ENCODE measurements at places on chromosomes 3 and 15.

- no peak for DNase-seq
Observed at GRCh38 chr15:55239440-55240124, 42.8 kb upstream of the RSL24D1 start.

- no peak for DNase-seq
Observed at GRCh38 chr15:52303093-52303772, 7.6 kb upstream of the MYO5C start.

DNA sequence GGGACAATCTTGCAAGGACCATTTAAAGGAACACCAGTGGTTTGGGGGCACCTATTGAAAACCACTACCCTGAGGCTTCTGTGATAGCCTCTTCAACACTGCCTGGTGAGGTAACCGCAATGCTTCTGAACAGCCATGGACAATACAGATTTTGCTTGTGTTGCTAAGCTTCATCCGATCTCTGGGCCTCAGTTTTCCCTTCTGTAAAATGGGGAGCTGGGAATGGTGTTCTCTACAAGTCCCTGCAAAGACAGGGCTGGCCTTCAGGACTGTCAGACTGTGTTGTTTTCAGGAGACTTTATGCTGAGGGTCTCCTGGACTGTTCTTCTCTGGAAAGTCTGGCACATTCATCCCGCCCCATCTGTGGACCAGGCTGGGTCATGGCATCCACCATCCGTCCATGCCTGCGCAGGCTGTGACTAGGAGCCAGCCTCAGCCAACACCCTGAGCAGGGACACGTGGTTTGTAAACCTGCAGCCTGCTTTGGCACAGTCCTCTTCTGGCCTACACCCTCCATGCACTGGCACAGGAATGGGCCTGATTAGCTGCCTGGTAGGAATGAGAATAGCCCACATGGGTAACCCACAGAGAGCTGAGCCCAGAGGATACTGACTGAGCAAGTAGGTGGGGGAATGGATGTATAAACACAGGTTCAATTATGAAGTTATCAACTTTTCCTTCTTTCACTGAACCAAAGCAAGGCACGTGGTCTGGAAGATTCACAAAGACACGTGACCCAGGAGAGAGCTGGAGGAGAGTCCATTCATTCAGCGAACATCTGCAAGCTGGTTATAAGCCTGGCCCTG is 55.3 kb downstream of the ROPN1B start:
- DNase-seq = no peak

DNA sequence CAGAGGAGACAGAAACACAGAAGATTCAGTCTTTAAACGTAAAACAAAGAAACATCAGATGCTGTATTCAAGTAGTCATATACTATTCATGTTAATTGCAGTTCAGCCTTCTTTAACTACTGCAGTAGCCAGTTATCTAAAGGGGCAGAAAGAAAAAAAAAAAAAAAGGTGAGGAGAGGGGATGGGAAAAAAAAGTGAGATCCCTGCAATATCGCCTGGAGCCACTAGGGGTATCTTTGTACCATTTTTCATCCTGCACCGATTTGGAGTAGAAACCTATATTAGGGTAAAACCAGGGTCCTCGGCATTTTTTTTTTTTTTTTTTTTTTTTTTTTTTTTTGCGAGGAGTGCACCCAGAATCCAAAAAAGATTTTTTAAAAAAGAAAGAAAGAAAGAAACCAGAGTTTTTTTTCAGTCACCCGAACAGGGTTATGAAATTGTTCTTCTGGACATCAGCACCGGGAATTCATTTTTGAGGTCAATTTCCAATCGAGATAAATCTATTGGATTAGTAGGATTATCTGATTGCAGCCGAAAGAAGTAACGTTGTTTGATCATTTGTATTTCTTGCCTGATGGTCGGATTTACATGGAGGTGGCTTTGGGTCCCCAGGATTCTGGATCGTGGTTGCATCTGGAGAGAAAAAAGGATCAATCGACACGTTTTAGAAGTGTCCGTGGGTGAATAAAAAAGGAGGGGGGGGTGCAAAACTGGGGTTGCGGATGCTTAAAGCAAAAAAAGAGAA is 186.7 kb downstream of the NLGN1 start:
- no peak for DNase-seq

DNA sequence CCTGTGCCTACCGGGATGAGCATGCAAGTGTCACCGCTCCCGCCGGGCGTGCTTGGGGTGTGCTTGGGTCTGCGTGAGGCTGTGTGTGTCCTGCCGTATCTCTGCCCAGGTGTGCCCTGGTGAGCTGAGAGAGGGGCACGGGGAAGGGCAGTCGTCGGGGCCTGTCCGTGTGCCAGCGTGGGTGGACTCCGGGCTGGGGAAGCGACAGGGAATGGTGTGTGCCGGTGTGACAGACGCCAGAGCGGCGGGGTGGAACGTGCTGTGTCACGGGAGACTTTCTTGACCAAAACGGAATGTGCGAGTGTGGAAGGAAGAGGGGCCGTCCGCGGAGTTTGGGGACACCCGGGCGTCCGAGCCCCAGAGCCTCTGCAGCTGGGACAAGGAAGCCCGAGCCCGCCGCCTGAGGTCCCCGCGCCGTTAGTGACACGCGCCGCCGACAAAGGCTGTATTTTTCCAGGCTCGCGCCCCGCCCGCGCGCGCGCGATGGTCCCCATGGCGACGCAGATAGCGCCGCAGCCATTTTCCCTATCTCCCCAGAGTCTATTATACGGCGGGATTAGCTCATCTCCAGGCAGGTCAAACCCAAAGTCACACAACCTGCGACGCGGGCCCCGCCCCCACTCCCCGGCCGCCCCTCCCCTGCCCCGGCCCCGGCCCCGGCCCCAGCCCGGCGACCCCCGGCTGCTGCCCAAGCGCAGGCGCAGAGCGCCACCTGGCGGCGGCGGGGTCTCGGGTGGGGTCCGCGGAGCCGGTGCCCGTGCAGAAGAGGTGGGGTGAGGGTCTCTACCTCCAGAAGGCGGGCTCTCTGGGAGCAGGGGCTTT is 4.5 kb upstream of the GATA2 start:
- peak; percentile 37 for DNase-seq

DNA sequence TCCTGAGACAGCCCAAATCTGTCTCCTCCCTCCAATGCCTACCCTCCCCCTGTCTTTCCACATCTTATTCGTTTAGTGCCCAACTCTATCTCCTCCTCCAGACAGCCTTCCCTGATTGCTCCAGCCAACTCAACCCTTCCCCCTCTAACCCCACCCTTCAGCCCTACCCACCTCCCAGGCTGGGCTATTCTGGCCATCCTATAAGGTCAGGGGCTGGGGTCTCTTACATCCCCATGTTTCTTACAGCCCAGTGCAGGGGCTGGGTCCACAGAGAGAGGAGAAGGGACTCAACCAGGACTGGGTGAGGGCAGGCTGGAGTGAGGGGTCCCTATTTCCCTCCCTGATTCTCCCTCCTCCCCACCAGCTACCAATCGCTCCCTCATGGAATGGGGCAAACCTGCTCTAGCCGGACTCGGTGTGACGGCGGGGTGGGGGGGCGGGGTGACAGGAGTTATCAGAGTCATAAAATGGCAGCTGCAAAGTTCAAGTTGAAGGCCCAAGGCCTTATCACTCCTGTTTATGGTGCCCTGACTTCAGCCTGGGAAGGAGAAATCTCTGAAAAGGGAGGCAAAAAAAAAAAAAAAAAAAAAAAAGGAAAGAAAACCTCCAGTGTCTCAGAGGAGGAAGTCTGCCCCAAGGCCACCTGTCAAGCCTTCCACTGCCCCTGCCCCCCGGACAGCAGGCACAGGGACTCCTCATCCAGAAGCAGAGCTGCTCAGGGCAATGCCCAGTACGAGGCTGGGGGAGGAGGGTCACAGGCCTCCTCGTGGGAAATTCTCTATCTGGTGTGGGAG is 2.1 kb downstream of the VIPR1 start:
- no peak for DNase-seq

GRCh38 chr3:175564363-175564762 is 705.2 kb downstream of the NAALADL2 start:
- DNase-seq = no peak

DNA sequence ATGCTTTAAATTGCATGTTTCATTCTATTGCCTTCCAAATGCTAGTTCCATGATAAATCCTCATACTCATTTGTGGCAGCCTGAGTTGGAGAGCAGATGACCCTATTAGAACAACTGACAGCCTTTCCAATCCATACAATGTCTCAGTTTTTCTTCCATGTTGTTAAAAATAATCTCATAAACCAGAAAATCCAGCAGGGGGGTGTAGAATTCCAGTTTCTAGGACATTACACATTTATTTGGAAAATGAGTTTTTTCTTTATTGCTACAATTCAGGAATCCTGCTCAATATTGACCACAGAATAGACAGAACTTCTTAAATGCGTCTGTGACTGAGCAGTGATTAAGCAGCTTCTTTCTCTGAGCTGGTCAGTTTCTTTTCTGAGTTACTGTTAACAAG is 174.2 kb upstream of the ATP10A start:
- no peak for DNase-seq

DNA sequence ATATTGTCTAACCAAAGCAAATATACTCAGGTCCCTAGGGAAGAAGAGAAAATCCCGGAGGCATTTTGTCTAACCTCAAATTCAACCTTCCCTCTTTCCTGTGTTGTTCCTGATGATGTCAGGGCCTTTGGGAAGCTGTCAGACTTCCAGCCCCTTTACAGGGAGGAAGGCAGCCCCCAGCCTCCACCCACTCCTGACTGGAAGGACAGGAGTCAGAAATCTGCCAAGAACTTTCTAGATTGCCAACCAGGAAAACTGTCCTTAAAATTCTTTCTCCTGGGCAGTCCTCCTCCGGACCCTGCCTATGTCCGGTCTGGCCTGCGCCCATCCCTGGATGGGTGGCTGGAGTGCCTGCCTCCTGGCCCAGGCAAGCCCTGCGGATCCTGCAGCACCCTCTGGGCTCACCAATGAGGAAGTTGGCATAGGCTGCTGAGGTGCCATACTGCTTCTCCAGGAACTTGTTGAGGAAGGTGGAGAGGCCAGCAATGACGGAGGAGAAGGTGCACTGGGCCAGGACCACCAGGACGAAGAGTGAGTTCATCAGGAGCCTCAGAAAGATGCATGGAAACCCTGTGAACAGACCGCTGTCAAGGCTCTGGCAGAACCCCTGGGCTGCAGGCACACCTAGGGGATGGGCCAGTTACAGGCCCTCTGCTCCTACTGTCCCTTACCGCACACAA is 52.6 kb upstream of the RAB6B start:
- no peak for DNase-seq

DNA sequence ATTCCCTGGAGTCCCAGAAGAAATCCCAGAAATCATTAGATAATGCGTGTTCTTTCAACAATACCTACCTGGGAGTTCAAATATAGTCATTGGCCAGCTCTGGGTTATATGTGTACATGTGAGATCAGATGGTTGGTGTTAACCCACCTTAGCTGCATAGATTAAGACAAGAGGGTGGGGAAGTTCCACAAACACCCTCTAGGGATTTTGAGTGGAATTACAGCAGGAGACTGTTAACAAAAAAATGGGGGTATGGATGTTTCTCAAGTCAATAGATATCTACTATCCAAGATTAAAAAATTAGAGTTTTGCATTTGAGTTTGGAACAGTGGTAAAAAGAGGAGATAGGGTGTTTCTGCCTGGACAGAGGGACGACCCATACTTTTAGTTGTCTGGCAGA is 282.5 kb upstream of the CNTN3 start:
- no peak for DNase-seq

Measured in CD4-positive, alpha-beta T cell treated with Interferon alpha-2 for 1 hour (primary cell).